Activated CD4-positive, alpha-beta T cell treated with anti-CD3 and anti-CD28 coated beads, Interleukin-2, amount 10 ng/mL, durations not matched to agents 24 days and 14 days (primary cell): ENCODE measurements at places on chromosomes 3 and 15. TPM values are rescaled to one million over a fixed set of nuclear protein-coding genes. Genes with fewer than 3 reads are reported as not detected.

The FANCD2OS gene
- not detected in 2 replicates for total RNA-seq

The VIPR1 gene
- 0.68 and 0.80 TPM in 2 replicates for total RNA-seq

The SPATA12 gene
- not detected in 2 replicates for total RNA-seq

The GPR87 gene
- 1.0 and 1.4 TPM in 2 replicates for total RNA-seq

The LINGO1 gene
- total RNA-seq = not detected in 2 replicates

The AP3B2 gene
- total RNA-seq = not detected in 2 replicates

DNA sequence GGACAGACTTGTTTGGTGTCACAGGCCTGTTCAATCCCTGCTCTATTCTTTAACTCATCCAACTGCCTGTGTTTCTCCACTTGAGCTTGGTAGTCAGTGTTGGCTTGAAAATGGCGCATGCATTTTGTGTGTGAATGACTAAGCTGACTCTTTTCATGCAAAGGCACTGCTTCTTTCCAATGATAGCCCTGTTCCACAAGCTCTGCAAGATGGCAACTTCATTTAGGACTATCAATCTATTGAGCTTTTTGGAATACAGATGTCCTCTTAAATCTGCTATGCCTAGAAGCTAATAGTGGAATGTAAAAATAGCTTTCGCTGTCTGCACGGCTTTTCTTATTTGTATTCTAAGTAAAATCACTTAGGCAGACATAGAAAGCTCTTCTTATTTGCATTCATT, 33.6 kb upstream of the SYNPR start:
- DNase-seq = no peak
- H3K36me3 ChIP-seq = no peaks in the 10 kb centered on the region
- no peak overlapping the region for H3K4me3 ChIP-seq
- H3K27me3 ChIP-seq = no peaks in the 10 kb centered on the region
- H3K4me1 ChIP-seq = no peaks in the 10 kb centered on the region

- no peaks in the 10 kb centered on the region for H3K27me3 ChIP-seq
- H3K36me3 ChIP-seq = no peaks in the 10 kb centered on the region
- no peak overlapping the region for H3K4me3 ChIP-seq
- H3K27ac ChIP-seq = no peak overlapping the region
- no peaks in the 10 kb centered on the region for H3K4me1 ChIP-seq
- no peak for DNase-seq
Measured at GRCh38 chr3:65702202-65702601, 336.5 kb downstream of the MAGI1 start.

DNA sequence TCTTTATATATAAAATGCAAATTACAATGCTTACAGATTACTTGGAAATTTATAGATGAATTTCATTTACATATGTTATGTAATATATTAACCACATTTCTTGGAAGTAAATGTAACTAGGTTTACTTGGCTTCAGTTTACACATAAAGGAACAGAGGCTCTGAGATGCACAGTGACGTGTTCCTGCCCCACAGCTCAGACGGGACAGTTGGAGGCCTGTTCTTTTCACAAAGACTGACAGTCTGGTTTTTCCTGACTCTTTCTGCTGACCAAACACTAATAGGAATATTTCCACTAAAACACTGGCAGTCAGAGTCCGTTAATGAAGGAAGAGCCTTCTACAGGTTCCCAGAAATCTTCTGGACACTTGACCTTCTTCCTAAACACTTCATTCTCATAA, 336.1 kb downstream of the MFSD1 start:
- H3K36me3 ChIP-seq = no peaks in the 10 kb centered on the region
- no peak overlapping the region for H3K27ac ChIP-seq
- H3K4me1 ChIP-seq = no peaks in the 10 kb centered on the region
- DNase-seq = no peak
- no peaks in the 10 kb centered on the region for H3K27me3 ChIP-seq

DNA sequence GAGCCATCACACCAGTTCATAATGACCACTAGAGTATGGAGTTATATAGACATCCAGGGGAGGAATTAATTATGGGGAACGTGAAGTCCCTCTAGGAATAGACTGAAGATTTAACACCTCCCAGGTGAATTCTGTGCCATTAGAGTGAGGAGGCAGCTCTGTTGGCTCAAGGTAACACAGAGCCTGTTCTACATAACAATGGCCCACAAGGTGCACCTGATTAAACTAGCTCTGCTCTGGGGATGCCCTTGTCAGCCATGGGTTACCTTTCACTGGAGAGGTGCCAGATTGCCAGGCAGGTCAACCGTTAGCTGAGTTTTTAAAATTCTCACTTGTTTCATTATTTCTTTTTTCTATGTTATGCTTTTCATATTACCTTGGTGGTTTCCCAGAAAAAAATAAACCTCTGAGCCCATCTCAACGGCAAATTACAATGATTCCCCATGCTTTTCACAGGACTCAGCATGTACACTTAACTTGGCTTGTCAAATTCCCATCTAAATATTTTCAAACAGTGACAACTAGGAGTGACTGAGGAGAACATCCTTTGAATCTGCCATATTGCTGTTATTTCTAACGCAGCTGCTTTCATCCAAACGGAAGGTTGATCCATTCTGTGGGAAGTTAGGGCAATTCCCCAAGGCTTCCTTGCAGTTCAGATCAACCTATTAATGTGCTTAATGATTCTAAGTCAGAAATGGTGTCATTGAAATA, 512.9 kb downstream of the MCTP2 start:
- H3K4me1 ChIP-seq = no peaks in the 10 kb centered on the region
- no peak for DNase-seq

DNA sequence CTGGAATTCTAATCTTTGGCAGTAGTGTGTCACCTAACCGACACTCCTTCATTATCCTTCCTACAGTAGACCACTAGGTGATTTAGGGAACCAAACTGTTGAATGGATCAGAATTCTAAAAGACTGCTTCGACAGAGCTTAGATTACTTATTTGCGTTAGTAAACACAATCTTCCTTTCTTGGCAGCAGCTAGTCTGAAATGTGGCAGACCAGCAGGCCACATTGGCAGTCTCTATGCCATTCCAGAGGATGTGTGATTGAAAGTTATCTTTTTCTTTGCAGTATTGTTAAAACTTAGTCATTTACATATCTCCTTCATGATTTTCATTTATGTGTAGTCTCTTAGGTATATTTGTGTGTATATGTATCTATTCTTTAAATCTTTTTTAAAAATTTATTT, 23.6 kb downstream of the MBNL1 start:
- peak overlapping the region; percentile 25 for H3K27ac ChIP-seq
- peaks cover 55% of the 10 kb centered on the region for H3K4me1 ChIP-seq
- peaks cover 11% of the 10 kb centered on the region for H3K36me3 ChIP-seq
- no peak overlapping the region for H3K4me3 ChIP-seq
- DNase-seq = no peak

DNA sequence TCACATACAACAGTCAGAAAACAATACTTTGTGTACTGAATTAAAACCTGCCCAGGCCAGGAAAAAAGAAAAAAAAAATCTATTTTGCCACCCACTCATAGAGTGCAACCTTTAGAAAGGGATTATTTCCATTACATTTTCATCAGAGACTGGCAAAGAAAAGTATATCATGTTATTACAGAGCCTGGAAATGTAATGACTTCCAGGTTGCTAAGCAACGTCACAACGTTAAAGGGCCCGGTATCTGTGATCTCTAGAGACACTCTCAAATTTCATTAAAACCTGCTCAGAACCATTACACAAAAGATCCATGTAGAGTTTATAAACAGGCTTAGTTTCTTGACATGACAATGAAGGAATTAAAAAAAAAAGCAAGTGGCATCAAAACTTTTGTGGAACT, 170.5 kb downstream of the CTNNB1 start:
- no peaks in the 10 kb centered on the region for H3K4me1 ChIP-seq
- no peak overlapping the region for H3K4me3 ChIP-seq
- H3K27ac ChIP-seq = no peak overlapping the region
- H3K27me3 ChIP-seq = no peaks in the 10 kb centered on the region
- no peaks in the 10 kb centered on the region for H3K36me3 ChIP-seq

GRCh38 chr3:13544293-13544831, 4.6 kb upstream of the FBLN2 start:
- peaks cover 21% of the 10 kb centered on the region for H3K4me1 ChIP-seq
- peak overlapping the region; percentile 9 for H3K4me3 ChIP-seq
- H3K27ac ChIP-seq = peak overlapping the region; percentile 3
- H3K27me3 ChIP-seq = peaks cover 39% of the 10 kb centered on the region

GRCh38 chr3:70868561-70868960, 556.1 kb upstream of the MDFIC2 start:
- DNase-seq = no peak
- no peaks in the 10 kb centered on the region for H3K4me1 ChIP-seq
- no peak overlapping the region for H3K27ac ChIP-seq

DNA sequence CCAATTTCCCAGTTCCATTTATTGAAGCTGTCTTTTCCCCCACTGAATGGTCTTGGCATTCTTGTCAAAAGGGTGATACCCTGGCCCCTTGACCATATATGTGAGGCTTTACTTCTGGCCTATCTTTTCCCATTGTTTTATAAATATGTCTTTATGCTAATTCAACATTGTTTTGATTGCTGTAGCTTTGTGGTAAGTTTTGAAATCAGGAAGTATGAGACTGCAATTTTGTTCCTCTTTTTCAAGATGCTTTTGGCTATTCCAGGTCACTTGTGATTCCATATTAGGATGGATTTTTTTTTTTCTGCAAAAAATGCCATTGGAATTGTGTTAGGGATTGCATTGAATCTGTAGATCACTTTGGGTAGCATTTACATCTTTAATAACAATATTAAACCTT, 141.2 kb upstream of the MANF start:
- no peak overlapping the region for H3K4me3 ChIP-seq
- H3K27ac ChIP-seq = no peak overlapping the region
- no peaks in the 10 kb centered on the region for H3K36me3 ChIP-seq
- no peak for DNase-seq

- DNase-seq = no peak
- no peaks in the 10 kb centered on the region for H3K4me1 ChIP-seq
- no peaks in the 10 kb centered on the region for H3K36me3 ChIP-seq
- no peak overlapping the region for H3K27ac ChIP-seq
Measured at GRCh38 chr15:89675606-89676005, 3.6 kb downstream of the PLIN1 start.

GRCh38 chr3:99407257-99407656, 231.1 kb upstream of the COL8A1 start:
- H3K4me3 ChIP-seq = no peak overlapping the region
- no peaks in the 10 kb centered on the region for H3K36me3 ChIP-seq
- H3K4me1 ChIP-seq = no peaks in the 10 kb centered on the region

DNA sequence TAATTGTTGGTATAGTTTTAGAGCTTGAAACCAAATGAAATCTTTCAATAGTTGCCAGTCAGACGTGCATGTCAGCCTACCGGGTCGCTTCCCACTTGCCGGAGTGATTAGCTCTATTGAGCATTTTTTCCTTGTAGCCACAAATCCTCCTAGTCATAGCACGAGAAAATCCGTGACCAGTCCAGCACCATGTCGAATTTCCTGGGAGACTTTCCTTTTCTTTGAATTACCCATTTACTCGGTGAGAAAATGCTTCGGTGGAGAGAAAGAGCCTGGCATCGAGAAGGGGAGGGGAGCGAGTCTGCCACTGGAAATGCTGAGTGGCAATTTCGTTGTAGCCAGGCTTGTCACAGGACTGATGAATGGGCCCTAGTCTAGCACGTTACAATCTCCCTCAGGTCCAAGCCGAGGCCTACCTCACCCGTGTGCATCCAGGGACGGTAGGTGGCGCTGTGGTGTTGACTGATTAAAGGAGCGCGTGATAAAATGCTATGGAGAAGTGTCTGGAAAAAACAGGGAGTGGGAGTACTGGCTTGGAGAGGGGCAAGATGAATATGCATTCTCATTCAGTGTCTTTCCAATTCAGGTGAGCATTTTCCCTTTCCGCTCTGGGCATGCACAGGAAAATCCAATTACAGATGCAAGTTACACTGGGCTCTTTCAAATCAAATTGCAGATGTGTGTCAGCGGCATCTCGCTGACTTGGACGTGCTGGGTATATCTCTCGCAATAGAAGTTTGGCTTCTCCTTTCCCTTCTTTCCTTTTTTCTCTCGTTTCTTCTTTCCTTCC, 238.8 kb downstream of the EDEM1 start:
- no peak overlapping the region for H3K27ac ChIP-seq
- H3K27me3 ChIP-seq = peaks cover 8% of the 10 kb centered on the region
- DNase-seq = peak; percentile 88
- no peak overlapping the region for H3K4me3 ChIP-seq
- H3K4me1 ChIP-seq = no peaks in the 10 kb centered on the region
- H3K36me3 ChIP-seq = no peaks in the 10 kb centered on the region

DNA sequence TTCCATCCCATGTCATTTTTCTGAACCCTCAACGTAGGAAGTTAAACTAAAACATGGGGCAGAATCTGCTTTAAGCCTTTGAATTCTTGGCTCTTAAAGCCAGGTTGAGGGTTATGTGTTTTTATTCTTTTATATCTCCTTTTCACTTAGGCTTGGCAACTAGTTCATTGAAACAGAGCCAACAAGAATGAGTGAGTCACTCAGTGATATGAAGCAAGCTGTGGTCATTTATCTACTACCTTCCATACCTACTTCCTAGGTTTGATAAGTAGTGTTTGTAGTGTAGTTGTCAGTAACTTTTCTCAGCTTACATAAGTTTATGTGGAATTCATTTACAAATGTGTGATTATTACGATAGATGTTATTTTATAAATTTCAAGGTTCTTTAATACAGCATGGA, 67.4 kb downstream of the SNRPN start:
- H3K36me3 ChIP-seq = peaks cover 30% of the 10 kb centered on the region
- H3K27me3 ChIP-seq = no peaks in the 10 kb centered on the region
- H3K4me1 ChIP-seq = no peaks in the 10 kb centered on the region
- DNase-seq = no peak

DNA sequence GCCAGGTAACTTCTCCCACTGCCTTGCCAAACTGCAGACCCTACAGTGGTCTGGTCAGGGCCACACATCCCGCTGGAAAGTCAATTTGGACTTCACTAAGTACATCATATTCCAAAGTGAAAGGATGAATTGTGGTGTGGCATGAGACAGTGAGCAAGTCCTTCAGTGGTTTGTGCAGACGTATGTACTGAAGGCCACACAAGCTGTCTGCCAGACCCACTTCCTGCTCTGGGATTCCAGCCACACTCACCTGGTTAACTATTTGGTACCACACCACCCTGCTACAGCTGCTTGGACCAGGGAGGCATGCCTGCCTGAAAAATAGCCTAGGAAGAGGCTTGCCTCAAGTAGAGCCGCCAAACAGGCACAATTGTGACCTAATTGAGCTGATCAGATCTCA, 94.1 kb upstream of the STRIT1 start:
- no peak overlapping the region for H3K27ac ChIP-seq
- H3K4me3 ChIP-seq = no peak overlapping the region
- peaks cover 6% of the 10 kb centered on the region for H3K27me3 ChIP-seq
- DNase-seq = no peak
- H3K4me1 ChIP-seq = no peaks in the 10 kb centered on the region

GRCh38 chr15:40340038-40340739, 550 bp downstream of the CCDC9B start:
- H3K4me1 ChIP-seq = peaks cover 8% of the 10 kb centered on the region
- no peak overlapping the region for H3K27ac ChIP-seq
- no peak overlapping the region for H3K4me3 ChIP-seq
- H3K27me3 ChIP-seq = no peaks in the 10 kb centered on the region
- no peaks in the 10 kb centered on the region for H3K36me3 ChIP-seq
- no peak for DNase-seq

GRCh38 chr15:50767332-50767861, 1.9 kb upstream of the SPPL2A start:
- H3K27me3 ChIP-seq = no peaks in the 10 kb centered on the region
- H3K27ac ChIP-seq = peak overlapping the region; percentile 68
- H3K4me1 ChIP-seq = peaks cover 41% of the 10 kb centered on the region
- no peak for DNase-seq

GRCh38 chr15:42175671-42176070, 19.2 kb upstream of the PLA2G4F start:
- DNase-seq = no peak
- peaks cover 62% of the 10 kb centered on the region for H3K36me3 ChIP-seq
- H3K4me1 ChIP-seq = peaks cover 13% of the 10 kb centered on the region
